ENCODE measurements at places on chromosomes 13 and 19. TPM values are rescaled to one million over a fixed set of nuclear protein-coding genes. Genes with fewer than 3 reads are reported as not detected.

DNA sequence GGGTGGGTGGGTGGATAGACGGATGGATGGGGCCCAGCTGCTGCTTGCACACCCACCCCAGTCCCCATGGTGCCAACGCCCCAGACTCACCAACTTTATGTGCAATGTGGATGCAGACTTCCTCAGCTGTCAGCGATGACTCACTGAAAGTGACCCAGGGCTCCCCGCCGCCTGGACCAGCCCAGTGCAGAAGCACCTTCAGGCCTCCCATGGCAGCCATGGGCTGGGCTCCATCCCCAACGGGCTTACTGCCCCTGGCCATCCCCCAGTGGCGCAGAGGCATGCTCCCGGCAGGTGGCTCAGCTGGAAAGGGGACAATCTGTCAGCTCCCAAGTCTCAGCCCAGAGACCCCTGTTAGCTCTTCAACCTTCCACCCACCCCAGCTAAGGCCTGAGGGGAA lies 2.2 kb downstream of the TYK2 start:
- DNase-seq = no peak

- DNase-seq = peak; percentile 78
Observed at GRCh38 chr13:23776698-23777574, 112.3 kb downstream of the MIPEP start.

GRCh38 chr19:40584007-40584406 lies 7.3 kb downstream of the SHKBP1 start:
- DNase-seq = no peak

DNA sequence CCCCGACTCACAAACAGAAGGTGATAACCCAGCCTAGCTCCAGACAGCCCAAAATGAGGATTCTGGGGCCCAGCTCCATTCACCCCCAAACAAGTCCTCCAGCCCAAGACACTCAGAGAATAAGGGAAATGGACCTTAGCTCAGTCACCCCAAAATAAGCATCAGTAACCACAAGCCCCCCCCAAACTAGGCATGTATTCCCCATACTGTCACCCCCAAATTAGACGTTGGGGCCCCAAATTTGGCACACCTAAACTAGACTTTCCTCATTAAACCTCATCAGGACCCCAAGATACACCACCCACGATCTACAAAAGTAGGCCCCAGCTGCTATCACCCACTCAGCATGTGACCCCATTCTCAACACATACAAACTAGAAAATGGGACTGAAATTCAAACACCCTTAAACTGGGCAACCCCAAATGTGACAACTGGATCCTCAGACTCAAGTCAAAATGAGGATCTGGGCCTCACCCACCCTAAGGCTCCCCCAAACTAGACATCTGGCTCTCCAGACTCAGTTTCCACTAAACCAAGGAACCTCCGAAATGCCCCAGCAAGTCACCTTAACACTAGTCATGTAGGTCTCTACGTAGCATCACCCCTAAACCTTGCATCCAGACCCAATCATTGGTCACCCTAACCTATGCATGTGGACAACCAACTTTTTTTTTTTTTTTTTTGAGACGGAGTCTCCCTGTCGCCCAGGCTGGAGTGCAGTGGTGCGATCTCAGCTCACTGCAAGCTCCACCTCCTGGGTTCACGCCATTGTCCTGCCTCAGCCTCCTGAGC lies 13.4 kb upstream of the ERFL start:
- DNase-seq = no peak

DNA sequence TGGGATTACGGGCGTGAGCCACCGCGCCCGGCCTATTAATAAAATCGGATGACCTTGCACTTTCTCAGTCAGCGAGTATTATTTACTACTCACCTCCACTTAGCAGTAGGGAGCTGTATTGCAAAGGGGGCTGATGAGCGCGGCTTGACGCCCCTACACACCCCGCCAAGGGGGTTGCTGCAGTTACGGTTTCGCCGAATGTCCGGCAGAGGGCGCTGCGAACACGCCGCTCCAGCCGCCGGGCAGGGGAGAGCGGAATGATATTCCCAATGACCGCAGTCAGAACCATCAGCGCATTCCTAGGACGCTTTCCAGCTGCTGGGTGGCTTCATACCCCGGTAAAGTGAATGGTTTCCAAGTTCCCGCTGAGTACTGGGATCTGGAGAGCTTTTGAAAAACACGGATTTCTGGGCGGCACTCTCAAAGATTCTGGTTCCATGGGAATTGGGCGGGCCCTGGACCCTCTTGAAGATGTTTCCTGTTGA lies 30.0 kb upstream of the TPT1 start:
- peak; percentile 19 for DNase-seq

GRCh38 chr13:69660155-69660554 lies 447.5 kb upstream of the ATXN8OS start:
- DNase-seq = peak; percentile 5

DNA sequence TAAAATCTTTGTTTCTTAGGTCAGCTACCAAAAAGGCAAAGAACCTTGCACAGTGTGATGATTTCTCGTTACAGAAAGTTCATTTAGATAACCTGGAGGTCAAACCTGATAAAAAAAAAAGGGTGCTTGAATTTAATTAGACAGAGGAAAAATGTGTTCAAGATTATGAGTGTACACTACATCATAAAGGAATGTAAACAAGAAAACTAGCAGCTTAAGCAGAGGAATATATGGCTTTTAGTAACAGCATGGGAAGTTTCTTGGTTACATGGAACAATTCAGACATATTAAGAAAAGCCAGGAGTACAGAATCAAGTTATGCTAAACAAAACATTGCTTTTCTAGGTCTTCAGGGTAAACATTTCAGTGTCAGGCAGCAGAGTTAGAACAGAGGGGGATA lies 32.9 kb downstream of the ING1 start:
- no peak for DNase-seq

DNA sequence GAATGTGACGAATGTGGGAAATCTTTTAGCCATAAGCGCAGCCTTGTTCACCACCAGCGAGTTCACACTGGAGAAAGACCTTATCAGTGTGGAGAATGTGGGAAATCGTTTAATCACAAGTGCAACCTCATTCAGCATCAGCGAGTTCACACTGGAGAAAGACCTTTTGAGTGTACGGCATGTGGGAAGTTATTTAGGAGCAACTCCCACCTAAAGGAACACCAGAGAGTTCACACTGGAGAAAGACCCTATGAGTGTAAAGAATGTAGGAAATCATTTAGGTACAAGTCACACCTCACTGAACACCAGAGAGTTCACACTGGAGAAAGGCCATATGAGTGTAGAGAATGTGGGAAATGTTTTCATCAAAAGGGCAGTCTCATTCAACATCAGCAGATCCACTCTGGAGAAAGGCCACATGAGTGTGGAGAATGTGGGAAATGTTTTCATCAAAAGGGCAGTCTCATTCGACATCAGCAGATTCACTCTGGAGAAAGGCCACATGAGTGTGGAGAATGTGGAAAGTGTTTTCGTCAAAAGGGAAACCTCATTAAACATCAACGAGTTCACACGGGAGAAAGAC lies 7.6 kb downstream of the ZNF776 start:
- DNase-seq = no peak

DNA sequence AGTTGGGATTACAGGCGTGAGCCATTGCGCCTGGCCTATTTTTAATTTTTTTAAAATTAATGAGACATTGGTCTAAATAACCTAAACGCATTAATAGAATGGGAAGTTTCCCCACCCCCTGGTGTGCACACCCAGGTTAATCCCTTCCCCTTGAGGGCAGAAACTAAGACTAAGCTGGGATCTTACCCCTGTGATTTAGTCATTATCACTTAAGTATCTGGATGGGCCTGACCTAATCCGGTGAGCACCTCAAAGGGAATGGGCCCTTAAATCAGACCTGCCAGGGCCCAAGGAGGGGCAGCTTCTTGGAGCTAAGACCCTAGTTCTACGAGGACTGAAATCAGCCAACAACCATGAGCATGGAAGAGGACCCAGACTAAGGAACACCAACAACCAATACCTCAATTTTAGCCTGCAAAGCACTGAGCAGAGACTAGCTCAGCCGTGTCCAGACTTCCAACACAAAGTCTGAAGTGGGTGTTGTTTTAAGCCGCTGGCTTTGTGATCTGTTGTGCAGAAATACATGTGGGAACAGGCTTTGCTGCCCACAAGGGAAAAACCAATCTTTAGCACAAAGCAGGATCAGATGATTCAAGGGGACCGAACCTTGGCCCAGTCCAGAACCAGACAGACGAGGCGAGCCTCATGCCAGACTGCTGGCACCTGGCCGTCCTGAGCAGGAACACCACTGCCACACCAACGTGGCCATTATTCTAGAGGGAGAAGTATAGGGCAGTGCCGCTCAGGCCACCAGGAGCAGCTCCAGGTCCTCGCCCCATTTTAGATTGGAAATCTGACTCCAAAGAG lies 7.1 kb downstream of the UBE2S start:
- DNase-seq = no peak

DNA sequence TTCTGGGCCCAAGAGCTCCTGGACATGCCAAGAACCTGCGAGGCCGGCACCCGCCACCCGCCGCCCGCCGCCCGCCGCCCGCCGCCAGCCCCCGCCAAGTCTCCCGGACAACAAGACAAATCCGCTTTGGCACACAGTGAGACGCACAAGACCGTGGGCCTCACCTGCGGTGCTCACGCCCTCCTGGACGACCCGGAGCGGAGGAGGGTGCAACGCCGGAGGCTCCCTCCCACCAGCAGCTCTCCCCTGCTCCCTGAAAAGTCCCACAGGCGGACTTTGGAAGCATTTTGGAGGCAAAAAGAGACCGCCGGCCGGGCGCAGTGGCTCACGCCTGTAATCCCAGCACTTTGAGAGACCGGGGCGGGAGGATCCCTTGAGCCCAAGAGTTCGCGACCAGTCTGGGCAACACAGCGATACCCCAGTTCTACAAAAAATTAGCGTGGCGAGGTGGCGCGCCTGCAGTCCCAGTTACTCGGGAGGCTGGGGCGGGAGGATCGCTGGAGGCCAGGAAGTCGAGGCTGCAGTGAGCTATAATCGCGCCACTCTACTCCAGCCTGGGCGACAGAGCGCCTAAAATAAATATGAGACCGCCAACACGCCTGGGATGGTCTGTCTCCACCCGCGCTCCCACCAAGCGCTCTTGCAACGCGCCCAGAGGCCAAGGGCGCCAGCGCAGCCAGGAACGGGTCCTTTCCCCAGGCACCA lies 783 bp downstream of the RHPN2 start:
- no peak for DNase-seq

GRCh38 chr13:46992383-46992952 lies 95.6 kb upstream of the HTR2A start:
- DNase-seq = peak; percentile 64

DNA sequence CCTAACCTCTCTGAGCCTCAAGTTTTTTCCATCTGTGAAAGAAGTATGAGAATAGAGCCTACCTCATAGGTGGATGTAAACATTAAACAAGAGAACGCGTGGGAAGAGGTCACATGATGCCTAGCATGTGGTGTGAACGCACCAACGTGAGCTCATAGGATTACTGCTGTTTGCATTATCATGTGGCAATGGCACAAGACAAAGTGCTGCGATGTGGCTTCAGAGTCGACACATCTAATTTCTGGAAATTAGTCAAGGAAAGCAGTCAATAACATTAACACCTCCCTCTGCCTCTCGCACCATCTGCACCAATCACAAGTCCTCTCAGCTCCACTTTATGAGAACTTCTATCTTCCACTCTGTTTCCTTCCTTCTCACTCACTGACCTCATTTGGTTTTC lies 489.7 kb downstream of the COG6 start:
- no peak for DNase-seq

GRCh38 chr19:30739394-30739793 lies 367.2 kb downstream of the ZNF536 start:
- DNase-seq = no peak

GRCh38 chr13:113947311-113948033 lies 26.4 kb downstream of the C13orf46 start:
- no peak for DNase-seq

- DNase-seq = peak; percentile 92
Observed at GRCh38 chr19:10836479-10837330, 693 bp upstream of the TMED1 start.

GRCh38 chr19:3250675-3251074 lies 26.2 kb downstream of the CELF5 start:
- peak; percentile 46 for DNase-seq

DNA sequence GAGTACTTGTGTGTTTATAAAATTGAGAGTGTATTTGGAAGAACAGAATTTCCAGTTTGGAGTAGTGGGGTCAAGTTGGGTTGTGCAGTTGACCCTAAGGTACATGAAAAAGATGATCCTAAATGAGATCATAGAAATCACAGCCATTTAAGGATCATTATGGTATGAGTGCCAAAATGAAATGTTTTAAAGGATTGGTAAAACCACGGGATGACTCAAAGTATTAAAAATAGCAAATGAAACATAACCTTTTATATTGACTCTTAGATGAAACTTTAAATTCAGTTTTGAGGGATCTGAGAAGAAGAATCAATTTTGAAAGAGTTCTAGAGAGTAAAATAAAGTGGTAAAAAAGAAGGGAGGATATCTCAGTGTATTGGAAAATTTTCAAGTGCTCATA lies 773.8 kb downstream of the GPC5 start:
- DNase-seq = no peak

DNA sequence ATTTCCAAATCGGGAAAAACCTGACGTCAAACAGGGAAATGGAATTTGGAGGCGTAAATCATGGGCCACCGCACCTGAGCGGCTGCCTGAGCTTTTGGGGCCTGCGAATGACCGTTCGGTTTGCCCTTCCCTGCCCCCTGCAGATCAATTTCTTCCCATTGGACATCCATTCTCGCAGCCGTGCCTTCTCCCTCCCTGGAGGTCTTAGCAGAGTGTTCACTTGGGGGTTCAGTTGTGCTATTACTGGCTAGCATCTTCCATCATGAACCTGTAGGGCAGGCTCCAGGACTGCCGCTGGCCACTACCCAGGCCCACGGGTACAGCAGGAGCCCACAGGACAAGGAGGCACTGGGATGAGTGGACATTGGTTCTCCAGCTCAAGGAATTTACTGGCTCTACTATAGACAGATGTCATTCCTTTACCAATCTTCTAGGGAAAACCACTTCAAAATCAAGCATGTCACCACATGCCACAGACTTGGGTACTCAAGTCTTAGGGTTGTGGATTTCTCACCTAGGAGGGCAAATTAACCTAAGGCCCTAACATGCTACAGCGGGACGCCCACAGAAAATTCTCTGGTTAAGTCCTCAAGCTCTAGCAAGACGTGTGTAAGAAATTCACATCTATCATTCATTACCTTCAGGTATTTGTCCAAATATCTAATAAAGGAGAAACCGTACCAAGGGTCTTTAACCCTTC lies 75.5 kb downstream of the COL4A1 start:
- no peak for DNase-seq

- no peak for DNase-seq
Observed at GRCh38 chr13:76955193-76955592, 6.9 kb downstream of the ACOD1 start.

DNA sequence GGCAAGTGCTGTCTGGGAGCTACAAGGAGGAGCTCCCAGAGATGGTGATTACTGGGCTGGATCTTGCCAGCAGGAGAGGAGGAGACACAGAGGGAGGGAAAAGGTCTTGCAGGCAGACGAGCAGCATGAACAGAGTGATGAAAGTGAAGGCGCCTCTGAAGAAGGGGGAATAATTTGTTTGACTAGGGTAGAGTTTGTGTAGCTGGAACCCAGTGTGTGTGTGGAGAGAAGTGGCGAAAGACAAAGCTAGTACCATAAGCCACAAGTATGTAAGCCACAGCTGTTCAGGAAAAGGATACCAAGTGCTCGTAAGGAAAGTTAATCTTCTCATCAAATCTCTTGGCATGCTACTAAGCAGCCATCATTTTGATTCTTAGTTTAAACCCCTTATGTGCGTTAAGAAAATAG lies 5.4 kb downstream of the FLT1 start:
- no peak for DNase-seq

Gene KMT2B
- 56.2 TPM for total RNA-seq

Gene ZNF491
- 6.2 TPM for total RNA-seq

Gene QPCTL
- 26.3 TPM for total RNA-seq

Gene SHISA2
- total RNA-seq = not detected

Gene KLK11
- total RNA-seq = not detected

Gene MEIS3
- total RNA-seq = 0.79 TPM

Gene HCST
- 36.0 TPM for total RNA-seq

Measured in OCI-LY7 (cell line).